ENCODE measurements at places on chromosomes 13 and 19.

GRCh38 chr19:13033244-13033643, 38.0 kb downstream of the NFIX start:
- DNase-seq, result no peak

DNA sequence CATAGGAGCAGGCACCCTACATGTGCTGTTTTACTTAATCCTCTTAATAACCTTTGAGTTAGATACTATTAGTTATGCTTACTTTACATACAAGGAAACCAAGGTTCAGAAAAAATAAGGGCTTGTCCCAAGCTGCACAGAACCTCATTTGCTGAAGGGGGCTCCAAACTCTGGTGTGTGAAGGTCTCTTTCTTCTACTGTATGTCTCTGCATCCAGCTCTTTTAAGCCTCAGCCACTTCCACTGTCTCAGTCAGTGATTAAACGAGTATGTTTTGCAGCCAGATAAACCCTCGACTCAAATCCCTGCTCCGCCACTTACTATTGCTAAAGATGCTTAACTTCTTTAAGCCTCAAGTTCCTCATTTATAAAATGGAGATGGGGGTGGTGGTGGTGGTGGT, 112.4 kb upstream of the WASF3 start:
- no peak for DNase-seq

- DNase-seq, result no peak
Measured at GRCh38 chr19:51166846-51167490, 24.9 kb downstream of the SIGLEC7 start.

DNA sequence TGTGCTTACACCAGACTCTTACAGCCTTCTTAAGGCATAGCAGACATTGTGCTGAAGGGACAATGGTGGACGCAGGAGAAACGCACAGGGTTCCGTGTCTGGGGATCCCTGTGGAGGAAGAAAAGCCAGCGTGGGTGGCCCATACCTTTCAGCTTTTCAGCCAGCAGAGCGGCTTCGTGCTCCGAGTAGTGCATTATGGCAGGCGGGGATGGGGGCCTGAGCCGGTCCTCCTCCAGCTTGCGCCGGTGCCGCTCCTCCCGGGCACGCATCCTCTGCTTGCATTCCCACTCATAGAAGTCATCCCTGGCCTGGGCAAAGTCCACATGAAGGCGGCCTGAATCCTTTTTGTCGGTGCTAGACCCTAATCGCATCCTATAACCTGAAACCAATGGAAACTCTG, 332.4 kb downstream of the DNAJC15 start:
- no peak for DNase-seq

GRCh38 chr13:110507678-110508381, 53.7 kb downstream of the RAB20 start:
- no peak for DNase-seq

DNA sequence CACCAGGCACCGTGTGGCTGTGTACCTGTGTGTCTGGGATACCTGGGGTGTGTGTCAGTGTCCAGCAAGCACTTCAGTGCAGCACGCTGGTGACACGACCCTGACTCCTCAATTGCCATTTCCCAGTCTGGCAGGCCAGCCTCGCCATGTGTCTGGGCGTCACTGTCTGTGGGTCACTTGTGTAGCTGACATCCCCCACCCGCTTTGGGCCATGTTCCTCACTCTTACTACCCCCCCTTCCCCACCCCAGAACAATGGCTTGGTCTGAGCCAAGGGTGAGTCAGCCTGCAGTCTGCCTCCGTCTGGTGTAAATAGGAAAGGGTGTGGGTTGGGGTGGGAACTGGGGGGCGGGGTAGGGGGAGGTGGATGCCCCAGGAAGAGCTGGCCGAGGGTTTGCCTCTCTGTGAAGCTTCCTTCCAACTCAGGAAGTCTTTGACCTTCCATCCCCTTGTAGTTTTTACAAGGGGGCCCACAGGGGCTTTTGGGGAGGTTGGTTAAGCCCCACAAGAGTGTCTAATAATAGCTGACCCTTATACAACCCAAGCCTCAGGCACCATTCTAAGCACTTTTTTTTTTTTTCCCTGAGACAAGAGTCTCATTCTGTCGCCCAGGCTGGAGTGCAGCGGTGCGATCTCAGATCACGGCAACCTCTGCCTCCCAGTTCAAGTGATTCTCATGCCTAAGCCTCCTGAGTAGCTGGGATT, 17.6 kb downstream of the NOVA2 start:
- no peak for DNase-seq

GRCh38 chr13:112107289-112107688, 40.3 kb downstream of the SOX1 start:
- no peak for DNase-seq

GRCh38 chr19:10184636-10185035, 10.1 kb downstream of the DNMT1 start:
- no peak for DNase-seq

DNA sequence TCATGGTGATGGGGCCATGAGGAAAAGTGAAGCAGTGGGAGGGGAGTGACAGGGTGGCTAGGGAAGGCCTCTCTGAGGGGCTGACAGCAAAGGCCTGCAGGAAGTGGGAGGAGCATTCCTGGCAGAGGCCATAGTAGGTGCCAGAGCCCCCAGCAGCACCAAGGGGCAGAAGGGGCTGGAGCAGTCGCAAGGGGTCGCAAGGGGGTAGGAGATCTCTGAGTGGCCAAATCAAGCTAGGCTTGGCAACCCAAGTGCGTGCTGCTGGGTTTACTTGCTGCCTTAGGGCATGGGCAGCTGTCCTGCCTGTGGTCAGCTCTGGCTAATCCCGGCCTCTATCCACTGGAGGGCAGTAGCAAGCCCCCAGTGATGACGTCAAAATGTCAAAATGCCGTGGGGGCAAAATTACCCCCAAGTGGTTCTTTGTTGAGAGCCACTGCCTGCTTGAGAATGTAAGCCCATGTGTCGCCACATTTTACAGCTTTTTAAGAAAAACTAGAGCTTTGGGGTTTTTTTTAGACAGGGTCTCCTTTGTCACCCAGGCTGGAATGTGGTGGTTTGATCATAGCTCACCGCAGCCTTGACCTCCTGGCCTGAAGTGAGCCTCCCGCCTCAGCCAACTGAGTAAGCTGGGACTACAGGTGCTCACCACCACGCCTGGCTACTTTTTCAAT, 11.8 kb downstream of the CCDC97 start:
- no peak for DNase-seq

GRCh38 chr13:77325371-77325980, 1.4 kb downstream of the MYCBP2 start:
- no peak for DNase-seq

DNA sequence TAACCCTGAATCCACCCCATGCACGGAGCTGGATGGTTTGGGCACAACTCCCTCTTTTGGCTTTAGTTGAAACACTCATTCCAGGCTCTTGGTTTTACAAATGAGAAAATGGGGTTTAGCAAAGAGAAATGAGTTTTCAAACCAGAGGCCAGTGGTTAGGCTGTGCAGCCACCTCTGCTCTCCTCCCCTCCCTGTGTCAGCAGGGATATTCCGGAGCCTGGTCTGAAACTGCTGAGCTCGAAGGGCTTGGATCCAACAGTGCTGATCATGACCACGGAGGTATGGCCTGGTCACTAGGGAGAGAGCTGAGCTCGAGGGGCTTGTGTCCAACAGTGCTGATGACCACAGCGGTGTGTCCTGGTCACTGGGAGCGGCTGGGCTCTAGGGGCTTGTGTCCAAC, 41.5 kb downstream of the ZNF787 start:
- no peak for DNase-seq

DNA sequence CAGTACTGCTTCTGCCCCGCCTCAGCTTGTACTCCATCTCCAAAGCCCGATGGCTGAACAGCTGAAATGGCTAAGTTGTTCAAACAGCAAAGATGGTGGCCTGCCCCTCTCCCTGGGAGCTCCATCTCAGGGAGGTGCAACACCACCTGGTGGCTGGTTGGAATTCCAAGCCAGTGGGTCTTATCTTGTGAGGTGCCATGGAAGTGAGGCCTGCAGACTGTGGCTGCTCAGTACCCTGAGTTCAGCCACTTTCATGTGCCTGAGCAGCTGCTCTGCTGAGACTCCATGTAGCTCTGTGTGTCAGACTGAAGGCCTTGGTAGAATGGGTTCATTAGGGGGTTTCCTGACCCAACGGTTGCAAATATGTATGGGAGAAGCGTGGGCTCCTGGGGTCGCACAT, 67.3 kb upstream of the SPRY2 start:
- DNase-seq, result no peak

Data from NCI-H1105 (cell line).